M059J (cell line): ENCODE measurements at places on chromosomes 2 and 18. TPM values are rescaled to one million over a fixed set of nuclear protein-coding genes. Genes with fewer than 3 reads are reported as not detected.

DNA sequence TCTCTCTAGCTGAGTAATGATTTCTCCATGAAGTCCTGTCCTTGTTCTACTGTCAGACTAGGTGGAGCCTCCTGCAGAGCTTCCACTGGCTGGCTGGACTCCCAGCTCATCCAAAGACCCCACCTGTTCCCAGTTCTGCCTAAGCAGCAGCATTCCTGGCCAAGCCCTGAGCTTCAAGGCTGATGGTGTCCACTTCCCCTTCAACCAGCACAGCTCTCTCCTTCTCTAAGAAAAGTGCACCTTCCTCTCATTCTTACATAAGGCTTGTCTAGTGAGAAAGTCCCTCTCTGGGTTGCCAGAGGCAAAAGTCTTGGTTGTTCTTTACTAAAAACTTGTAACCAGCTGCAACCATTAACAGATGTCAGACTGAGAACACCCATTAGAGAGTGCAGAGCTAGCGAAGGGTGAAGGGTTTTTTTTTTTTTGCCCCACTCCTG lies 58.9 kb downstream of the CXCR4 start:
- DNase-seq, result no peak

DNA sequence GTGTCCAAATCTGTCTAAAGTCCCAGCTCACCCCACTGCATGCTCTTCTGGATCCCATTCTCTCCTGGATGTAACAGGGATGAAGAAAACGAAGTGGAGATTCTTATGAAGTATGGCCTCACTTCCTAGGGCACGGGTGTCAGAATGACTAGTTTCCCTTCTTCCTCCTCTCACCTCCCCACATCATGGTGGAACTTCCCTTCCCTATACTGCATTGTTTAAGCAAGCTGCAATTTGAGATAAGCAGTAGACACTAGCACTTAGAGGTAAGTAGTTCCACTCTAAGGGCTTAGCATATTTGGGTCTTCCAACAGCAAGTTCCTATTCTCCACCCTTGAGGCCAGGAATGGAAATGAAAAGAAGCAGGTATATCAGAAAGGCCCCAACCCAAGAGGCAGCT lies 29.7 kb downstream of the SLC4A5 start:
- DNase-seq, result no peak

GRCh38 chr2:126681505-126681904 lies 25.5 kb downstream of the GYPC start:
- no peak for DNase-seq

DNA sequence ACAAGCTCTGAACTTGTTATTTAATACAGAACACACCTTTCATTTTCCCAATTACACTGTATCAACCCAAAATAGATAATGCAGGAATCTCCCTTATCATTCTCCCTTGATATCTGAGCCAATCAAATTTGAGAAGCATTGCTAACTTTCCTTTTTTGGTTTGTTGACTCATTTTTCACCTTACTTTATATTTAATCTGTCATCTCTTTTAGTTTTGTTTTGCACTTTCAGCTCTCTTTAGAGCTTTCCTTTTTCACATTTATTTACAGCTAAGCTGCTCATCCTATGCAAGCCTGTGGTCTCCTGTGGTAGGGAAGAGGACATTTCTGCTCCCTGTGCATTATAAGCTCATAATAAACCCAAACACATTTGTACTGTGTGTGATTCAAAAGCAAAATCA lies 50.1 kb downstream of the ITGAV start:
- DNase-seq, result no peak

CYB5A gene
- total RNA-seq, result 167 and 192 TPM in 2 replicates
